ENCODE measurements at places on chromosomes 4 and X. TPM values are rescaled to one million over a fixed set of nuclear protein-coding genes. Genes with fewer than 3 reads are reported as not detected.
A peak's percentile ranks its signal among the peaks of the same experiment; 100 is the strongest.

CXorf58 gene
- not detected for total RNA-seq

CRLF2 gene
- not detected for total RNA-seq

SH3RF1 gene
- 9.0 TPM for total RNA-seq

UGT2B15 gene
- not detected for total RNA-seq

AWAT2 gene
- not detected for total RNA-seq

- no peak for DNase-seq
Observed at GRCh38 chrX:1516596-1517104, 20.3 kb downstream of the P2RY8 start.

- no peak for DNase-seq
Observed at GRCh38 chr4:184427687-184428086, 46.7 kb downstream of the IRF2 start.

- DNase-seq, result no peak
Observed at GRCh38 chr4:26632916-26633315, 49.0 kb downstream of the TBC1D19 start.

DNA sequence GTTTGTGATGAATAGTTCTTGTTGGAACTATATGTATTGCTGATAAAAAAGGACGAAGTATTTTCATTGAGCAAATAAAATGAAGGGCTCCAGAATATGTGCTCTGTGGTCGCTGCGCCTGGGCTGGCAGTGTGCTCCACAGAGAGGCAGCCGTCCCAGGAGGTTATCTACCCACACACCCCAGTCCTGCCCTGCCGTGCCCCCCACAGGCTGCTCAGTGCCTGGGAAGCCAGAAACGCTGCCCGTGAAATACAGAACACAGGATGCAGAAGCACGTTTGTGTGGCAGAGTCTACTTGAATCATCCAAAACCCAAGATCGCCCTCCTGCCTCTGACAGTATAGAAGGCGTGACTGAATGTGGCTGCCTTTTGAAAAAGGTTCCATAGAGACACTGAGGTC, 1.4 kb downstream of the CLDN22 start:
- DNase-seq, result no peak

DNA sequence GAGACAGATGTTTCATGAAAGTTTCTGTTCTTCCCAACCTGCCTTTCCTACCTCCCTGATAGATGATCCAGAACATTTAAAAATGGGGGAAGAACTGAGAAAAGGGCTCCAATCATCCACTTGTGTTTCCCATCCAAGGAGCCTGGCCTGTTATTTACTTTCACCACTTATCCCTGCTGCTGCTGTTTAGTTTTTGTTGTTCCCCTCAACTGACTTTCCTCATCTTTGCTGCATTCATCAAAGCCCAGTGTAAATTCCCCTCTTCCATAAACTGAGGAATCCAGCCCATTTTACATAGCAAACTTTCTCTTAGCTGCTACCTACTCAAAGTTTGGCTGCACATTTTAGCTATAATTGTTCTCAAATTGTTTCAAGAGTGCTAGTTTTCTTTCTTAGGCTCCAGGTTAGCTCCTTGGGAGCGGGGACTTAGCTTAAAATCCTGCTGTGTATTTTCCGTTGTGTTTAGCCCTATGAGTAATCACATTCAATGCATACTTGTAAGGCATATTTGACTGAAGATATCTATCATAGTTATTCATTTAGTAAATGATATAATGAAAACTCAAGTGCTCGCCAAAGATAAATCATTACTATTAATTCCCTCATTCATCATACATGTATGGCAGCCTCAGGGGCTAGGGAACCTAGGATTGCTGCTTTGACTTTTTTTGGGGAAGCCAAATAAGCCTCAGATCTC, 1.4 kb upstream of the PTPN13 start:
- peak; percentile 76 for DNase-seq

GRCh38 chrX:14359727-14360126, 169.6 kb upstream of the GLRA2 start:
- no peak for DNase-seq

DNA sequence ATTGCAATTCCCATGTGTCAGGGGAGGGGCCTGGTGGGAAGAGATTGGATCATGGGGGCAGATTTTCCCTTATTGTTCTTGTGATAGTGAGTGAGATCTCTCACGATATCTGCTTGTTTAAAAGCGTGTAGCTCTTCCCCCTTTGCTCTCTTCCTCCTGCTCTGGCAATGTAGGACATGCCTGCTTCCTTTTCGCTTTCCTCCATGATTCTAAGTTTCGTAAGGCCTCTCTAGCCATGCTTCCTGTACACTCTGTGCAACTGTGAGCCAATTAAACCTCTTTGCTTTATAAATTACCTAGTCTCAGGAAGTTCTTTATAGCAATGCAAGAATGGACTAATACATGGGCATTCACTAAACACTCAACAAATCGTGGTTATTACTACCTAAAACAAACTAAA, 37.2 kb upstream of the PAPSS1 start:
- DNase-seq, result no peak

GRCh38 chr4:119233750-119234149, 21.2 kb downstream of the USP53 start:
- DNase-seq, result no peak

GRCh38 chr4:159401791-159402380, 299.0 kb downstream of the RAPGEF2 start:
- peak; percentile 92 for DNase-seq

- DNase-seq, result peak; percentile 34
Observed at GRCh38 chr4:4334798-4335520, 44.9 kb downstream of the ZBTB49 start.

DNA sequence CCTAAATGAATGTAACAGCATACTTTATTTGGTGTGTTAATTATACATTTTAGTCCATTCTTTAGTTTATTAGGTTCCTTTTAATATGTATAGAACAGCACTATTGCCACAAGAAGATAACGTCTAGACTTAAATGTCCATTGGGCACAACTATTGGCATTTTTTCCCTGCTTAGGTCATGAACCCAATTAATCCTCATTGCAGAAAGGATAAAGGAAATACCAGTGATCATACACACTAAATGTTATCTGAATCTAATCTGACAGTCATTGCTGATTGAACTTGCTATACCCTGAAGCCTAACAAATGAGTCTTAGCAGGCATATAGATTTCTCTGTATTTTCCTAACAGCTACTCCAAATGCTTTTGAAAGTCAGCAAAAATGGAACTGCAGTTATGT, 2250.0 kb upstream of the AGA start:
- no peak for DNase-seq

- no peak for DNase-seq
Observed at GRCh38 chrX:37684973-37685372, 618 bp upstream of the XK start.

- no peak for DNase-seq
Observed at GRCh38 chrX:46144566-46144965, 400.7 kb downstream of the ZNF674 start.

GRCh38 chr4:166499820-166500219, 626.8 kb downstream of the TLL1 start:
- DNase-seq, result no peak

DNA sequence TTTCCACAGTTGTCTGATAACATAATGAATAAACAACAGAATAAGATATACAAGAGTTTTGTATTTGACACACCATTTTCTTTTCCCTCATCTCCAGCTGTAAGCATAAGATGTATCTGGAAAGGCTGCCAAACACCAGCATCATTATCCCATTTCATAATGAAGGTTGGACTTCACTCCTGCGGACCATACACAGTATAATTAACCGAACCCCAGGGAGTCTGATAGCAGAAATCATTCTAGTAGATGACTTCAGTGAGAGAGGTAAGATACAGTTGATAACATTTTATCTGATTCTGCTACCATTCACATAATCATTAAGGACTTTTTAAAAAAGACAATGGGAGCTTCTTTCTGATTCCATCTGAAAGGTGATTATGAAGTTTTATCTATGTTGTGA, 535.2 kb downstream of the GALNTL6 start:
- no peak for DNase-seq

DNA sequence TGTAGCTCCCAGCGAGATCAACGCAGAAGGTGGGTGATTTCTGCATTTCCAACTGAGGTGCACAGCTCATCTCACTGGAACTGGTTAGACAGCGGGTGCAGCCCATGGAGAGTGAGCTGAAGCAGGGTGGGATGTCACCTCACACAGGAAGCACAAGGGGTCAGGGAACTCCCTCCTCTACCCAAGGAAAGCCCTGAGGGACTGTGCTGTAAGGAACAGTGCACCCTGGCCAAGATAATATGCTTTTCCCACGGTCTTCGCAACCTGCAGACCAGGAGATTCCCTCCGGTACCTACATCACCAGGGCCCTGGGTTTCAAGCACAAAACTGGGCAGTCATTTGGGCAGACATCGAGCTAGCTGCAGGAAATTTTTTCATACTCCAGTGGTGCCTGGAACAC, 216.4 kb upstream of the TET2 start:
- DNase-seq, result no peak

DNA sequence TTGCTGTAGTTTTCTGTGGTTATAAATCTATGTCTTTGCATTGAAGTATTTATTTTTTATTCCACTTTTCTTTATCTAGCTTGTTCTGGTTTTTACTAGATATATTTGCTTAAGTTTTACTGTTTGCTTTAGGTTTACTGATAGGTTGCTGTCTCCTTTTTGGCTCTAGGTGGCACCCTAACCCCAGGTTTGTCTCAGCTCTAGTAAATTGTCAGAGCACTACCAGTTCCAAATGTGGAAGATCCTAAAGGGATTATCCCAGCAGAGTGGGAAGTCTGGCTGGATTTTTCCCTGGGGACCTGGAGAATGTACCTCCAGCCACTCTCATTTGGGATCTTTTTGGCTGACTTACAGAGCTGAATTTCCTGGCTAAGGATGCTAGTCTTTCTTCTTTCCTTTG, 106.1 kb downstream of the PBDC1 start:
- DNase-seq, result peak; percentile 33

DNA sequence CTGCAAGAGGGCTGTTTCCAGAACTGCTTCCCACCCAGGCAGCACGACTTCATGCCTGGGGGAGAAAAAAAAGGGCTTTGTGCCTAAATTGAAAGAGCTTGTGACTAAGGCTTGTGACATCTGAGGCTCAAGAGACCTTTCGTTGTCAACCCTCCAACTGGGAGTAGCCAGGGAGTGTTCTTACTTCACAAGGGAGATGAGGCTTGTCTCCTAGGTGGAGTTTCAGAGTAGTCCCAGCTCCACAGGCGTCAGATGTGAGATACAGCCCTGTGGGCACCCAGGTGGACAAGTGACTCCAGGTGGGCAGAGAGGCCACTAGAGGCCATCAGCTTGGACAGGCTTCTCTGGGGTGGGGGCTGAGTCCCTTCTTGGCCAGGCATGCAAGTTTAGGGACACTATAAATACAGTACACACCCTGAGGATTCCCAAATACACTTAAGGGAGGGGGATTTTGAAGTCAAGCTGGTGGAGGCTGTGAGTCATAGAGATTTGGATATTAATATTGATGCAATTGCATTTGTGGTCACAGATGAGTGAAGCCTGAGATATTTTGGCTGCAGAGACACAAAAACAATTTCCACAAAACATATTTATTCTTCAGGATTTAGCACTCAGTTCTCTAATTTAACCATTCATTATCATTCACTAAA, 40.1 kb upstream of the SETD7 start:
- DNase-seq, result peak; percentile 78

DNA sequence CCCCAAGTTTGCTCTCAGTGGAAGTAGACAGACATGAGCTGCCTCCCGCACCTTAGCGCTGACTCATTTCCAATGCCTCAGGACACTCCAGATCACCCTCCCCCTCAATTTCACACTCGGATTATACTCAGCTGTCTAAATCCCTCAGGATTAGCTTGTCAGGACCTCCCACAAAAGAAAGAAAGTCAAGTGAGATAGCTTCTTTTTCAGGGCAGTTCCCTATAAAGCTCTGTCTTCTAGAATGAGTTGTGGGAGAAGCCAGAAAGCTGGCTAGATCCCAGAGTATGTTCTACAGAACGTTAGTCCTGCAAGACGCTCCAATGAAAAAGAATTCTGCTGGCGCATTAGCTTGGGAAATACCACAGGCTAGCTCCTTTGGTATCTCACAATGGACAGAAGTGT, 51.2 kb upstream of the MTNR1A start:
- DNase-seq, result peak; percentile 71

- DNase-seq, result no peak
Observed at GRCh38 chrX:9434051-9434550, 30.8 kb upstream of the TBL1X start.

DNA sequence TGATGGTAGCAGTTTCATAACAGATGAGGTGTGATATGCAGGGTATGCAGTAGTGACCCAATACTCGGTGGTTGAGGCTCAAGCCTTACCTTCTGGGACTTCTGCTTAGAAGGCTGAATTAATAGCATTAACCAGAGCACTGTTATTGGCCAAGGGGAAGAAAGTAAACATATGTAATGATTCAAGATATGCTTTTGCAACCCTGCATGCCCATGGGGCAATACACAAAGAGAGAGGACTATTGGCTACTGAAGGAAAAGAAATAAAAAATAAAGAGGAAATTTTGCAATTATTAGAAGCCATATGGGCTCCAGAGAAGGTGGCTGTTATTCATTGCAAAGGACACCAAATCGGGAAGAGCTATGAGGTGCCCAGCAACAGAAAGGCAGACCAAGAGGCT, 8.7 kb downstream of the GAGE10 start:
- DNase-seq, result no peak

GRCh38 chr4:3231471-3231870, 17.5 kb upstream of the MSANTD1 start:
- no peak for DNase-seq

DNA sequence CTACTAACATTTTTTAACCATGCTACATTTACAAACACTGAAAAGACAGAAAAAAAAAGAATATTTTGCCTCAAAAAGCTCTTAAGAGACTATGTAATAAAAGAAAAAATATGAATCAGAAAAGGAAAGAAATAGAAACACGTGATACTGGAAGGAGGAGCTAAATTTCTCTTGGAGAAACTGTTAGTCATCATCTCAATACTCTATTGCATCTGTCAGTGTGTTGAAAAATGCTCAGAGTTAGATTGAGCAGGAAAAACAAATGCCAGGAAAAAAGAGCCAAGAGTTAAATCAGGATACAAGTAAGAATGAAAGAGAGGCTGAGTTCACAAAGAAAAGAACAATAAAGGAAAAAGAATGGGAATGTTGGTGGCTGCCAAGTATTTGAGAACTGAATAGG, 2.6 kb downstream of the RAB28 start:
- peak; percentile 65 for DNase-seq

GRCh38 chr4:174646326-174646725, 124.0 kb upstream of the HPGD start:
- DNase-seq, result no peak

GRCh38 chr4:2179717-2180116, 62.2 kb downstream of the HAUS3 start:
- DNase-seq, result no peak

DNA sequence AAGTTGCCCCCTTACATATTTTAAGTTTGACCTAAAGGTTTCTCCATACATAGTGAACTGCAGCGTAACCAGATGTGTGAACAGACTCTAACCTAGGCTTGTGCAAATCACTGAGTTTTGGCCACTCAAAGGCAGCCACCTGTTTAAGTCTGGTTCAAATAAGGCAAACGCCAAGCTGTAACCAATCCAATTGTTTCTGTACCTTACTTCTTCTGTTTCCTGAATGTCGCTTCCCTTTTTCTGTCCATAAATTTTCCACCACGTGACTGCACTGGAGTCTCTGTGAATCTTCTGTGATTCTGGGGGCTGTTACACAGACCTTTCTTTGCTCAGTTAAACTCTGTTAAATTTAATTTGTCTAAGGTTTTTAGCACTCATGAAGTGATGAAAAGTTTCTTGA, 618.8 kb downstream of the GLUD2 start:
- DNase-seq, result no peak

GRCh38 chrX:153687121-153688039, at the start of gene SLC6A8:
SLC6A8 (plus strand) TSS chrX:153687926; CDS start chrX:153688575, 649 bp downstream.
- no peak for DNase-seq

GRCh38 chrX:101478366-101478765, 6.9 kb upstream of the ARMCX4 start:
- DNase-seq, result no peak
